AG20443 (cell line): ENCODE measurements at places on chromosomes 2 and 18.

DNA sequence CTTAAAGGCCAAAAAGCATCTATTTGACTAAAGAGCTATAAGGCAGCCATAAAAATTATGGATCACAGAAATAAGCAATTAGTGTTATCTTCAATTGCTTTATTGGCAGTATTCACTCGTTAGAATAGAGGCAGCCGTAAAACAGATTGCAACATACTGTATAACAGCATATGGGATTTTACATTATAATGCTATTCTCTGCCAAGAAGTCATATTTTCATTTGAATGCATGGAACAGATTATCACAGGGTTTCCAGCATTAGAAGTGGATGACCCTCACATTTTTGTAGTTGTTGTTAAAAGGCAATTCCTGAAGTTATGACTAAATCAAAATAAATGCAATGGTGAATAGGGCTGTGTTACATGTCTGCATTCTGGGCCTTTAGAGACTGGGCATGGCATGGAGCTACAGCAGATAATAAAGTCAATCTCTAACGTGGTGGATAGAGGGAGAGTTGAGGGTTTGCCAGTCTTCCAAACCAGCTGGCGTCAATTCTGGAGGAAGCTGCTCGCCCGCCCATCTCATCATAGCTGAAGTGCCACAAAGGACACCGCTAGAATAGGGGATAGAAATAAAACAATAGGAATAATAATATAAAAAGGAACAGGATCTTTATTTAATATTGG, 155.4 kb upstream of the VRK2 start:
- DNase-seq = peak; percentile 9

- DNase-seq = no peak
Measured at GRCh38 chr2:149990965-149991364, 403.4 kb upstream of the MMADHC start.

DNA sequence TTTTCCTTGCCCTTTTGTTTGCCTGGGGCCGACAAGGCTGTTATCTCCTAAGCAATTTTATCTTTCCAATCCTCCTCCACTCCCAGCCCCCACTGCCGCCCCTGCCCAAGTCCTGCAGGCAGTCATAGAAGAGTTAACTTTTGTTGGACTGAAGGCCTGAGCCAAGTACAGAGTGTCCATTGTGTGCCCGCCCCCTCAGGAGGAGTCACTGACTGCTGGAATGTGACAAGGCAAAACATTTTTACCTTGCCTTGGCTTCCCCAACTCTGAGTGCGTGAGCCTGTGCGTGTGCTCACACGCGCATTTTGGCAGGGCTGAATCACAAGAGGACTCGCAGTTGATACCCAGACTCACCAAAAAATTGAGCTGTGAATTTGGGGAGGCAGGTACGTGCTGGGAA, 16.2 kb downstream of the SETBP1 start:
- DNase-seq = no peak

DNA sequence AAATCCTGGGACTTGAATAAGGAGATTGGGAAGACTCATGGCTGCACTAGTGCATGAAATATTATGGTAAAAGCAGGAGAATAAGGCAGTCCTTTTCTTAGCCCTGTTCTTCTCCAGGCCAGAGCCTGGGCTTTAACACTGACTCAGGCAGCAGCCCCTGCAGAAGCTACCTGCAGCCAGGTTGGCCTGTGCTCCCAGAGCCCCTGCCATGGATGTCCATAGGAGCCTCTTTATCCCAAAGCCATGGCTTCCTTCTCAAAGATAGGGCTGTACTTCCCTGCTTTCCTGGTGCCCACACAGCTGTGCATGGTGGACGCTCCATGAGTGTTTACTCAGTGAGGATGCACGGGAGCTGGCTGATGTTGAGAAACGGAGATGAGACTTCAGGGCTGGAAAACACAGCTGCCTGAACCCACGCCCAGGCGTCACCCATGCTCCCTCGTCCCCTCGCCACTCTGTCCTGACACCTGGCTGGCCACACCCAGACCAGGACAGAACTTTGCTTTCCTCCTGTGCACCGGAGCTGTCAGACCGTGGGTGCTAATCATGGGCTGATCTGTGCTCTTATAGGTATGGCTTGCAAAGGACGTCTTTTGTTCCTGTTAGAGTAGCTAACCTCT, 135.5 kb downstream of the GLI2 start:
- no peak for DNase-seq

GRCh38 chr2:24919506-24920097, 435 bp downstream of the ADCY3 start:
- peak; percentile 76 for DNase-seq

- no peak for DNase-seq
Measured at GRCh38 chr18:46345181-46345465, 240.9 kb downstream of the HAUS1 start.
